ENCODE measurements at places on chromosomes 7 and 10.

DNA sequence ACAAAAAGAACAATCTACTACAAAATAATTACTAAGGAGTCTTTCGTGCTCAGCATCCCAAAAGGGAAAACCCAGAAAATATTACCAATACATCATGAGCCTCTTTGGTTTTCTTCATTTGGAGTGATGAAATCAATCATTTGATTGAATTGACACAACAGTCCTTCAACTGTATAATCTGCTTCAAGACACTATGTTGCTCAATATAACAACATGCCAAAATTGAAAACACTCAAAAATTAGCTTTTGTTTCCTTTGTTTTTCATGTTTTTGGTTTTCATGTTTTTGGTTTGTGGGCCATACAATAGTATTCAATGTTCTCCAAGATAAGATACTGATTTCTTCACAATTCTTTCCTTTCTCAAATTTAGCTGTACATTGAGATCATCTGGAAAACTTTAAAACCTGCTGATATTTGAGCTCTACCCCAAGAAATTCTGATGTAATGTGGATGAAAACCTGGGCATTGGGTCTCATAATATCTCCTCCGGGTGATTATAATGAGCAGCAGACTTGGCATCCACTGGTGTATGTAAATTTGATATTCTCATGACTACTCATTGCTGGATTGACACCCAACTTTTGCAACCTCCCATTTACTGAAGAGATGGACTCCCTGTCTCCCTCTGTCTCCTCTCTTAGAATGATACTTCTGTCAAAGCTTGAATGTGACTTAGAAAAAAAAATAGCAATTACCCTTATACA lies 4.6 kb downstream of the SOSTDC1 start:
- DNase-seq, result no peak

DNA sequence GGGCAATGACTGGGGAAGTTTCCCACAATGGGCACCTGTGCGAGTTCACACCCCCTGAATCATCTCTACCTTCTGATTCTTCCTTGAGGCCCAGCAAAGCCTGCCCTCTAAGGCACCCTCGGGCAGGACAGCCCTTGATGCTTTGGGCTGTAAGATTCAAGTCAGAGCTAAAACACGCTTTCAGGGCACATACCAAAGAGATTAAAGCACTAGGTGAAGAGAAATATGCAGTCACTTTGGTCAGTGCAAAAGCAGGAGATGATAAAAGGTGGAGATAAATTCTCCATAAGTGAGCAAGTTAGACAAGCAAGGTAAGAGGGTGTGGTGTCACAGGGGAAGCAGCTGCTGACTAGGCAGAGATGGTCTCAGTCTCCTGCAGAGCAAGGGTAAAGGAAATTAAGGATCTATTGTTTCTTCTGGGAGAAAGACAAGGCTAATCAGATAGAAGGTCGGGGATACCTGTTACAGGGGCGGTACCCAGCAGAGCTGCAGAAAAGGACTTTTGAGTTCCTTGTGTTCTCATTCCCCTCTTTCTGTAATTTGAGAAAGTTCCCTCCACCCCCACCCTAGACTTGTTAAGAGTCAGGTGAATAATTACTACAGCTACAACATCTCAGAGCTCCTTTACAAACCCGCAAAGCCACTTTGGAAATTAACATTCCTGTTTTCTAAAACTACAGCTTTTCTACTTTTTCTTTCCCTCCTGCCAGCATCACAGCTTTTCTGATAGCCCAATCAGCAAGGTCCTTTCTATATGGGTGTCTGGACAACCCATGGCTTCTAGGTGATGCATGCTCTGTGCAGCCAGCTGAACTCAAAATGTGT lies 26.4 kb downstream of the PDLIM1 start:
- DNase-seq, result no peak

- no peak for DNase-seq
Measured at GRCh38 chr7:120417244-120417979, 144.4 kb downstream of the KCND2 start.

DNA sequence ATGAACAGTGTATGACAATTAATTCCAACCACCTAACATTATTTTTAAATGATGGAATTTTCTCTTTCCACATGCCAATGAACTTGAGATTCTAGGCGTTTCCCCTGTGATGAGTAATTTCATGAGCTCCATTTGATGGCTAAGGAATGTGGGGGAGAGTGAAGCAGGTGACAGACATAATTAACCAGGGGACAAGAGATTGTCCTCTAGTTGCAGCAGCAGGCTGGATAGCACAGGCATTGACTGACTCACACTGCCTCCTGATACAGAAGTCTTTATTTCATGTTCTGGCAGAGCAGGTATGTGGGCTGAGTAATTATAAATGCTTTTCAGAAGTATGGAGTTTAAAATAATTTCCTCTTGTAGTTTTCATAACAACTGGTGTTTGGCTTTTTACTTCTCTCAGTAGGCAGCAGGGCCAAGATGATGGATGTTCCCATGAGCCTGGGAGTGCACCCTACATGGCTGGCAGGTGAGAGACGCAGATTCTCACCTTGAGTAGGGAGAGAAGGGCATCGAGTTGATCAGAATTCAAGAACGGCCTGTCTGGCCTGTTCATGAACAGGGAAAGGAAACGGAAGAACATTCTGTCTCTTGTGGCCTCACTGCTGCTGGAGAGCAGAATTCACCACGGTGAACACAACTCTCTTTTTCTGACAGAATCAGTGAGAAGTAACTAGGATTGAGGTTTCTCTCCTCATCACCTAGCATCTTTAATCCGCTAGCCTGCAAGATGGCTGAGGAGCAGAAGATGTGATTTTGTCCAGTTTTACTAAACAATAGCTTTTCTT lies 118.8 kb downstream of the AOAH start:
- DNase-seq, result no peak

- no peak for DNase-seq
Measured at GRCh38 chr10:115657161-115657860, 564.1 kb downstream of the ATRNL1 start.

DNA sequence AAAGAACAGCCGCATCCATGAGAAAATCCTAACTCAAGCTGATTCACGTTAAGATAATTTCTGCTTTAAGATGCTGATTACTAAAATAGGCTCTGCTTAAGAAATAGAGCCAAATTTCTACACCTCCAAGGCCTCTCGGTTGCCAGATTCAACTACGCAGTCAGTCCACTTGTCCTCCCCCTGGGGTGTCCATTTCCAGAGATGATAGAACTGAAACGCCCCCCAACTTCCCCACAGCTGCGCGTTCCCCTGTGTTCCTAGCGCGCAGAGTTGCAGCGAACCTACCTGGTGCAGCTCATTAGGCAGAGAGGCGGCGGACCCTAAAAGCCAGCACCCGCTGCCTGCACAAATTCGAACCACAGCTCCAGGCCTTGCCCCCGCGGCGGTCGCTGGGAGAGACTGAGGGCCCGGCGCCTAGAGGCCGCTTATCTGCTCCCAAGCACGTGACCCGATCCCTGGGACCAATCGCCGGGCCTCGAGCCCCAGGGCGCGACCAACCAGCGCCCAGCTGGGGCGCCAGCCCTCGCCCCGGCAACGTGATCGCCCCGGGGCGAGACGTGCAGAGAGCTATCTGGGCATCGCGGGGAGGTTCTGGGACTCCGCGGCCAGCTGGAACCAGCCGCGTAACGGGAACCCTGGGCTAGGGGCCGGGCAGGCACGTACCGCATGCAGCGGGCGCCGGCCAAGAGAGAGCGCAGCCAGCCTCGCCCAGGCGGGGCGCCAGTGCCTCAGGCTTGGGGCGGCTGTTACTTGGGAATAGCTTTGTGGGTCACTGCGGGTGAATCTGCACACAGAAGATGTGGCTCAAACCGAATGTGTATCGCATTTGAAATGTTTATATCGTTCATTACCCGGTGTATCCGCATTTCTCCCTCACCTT lies at the start of gene PPP1R3C:
Gene PPP1R3C (minus strand): TSS at position 401 of the 880 bp plus-strand sequence. CDS start 102 bp downstream, at position 299.
- peak; percentile 83 for DNase-seq

GRCh38 chr10:61705022-61705613 lies 42.4 kb downstream of the CABCOCO1 start:
- no peak for DNase-seq

- no peak for DNase-seq
Measured at GRCh38 chr7:294440-295154, 4.6 kb downstream of the FOXL3 start.

GRCh38 chr7:7944619-7945282 lies 23.8 kb upstream of the GLCCI1 start:
- DNase-seq, result no peak

- DNase-seq, result no peak
Measured at GRCh38 chr10:5168897-5169420, 16.0 kb downstream of the AKR1C8 start.

DNA sequence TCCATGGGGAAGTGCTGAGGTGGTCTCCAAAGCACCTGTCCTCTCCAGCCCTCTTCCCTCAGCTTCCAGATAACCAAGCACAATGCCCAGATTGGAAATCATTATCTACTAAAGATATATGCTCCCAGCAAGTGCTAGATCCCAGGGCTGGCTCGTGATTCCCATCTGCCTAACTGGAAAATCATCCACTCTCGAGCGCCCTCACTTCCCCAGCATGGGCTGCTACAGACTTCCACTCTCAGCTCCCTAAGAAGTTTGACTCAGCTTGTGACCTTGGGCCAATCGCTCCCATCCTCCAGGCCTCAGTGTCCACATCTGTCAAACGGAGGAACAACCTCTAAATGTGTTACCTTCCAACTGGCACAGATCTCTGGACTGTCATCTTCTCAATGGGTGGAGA lies 112.4 kb upstream of the ZMIZ1 start:
- DNase-seq, result no peak

DNA sequence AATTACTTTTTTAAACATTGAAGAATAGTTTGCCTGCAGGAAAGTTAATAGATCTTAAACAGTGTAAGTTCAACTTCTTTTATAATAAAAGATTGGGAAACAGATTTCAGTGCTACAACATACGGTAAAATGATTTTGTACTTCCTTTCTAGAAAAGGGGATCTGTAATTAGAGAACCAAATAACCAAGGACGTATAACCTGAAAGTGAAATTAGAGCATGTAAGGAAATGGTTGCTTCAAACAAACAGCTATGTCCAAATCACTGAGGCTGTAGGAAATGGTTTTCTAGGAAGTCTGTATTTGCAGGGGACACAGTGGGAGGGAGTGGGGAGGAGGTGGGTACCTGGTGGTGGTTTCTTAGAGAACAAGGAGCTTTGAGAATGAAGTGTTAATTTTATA lies 57.9 kb upstream of the EXOC6 start:
- no peak for DNase-seq

Measured in NCI-H1092 treated with DMSO at 0.1 percent for 48 hours (cell line).